Activated CD8-positive, alpha-beta memory T cell treated with anti-CD3 and anti-CD28 coated beads, Interleukin-2, amount 10 ng/mL, durations not matched to agents 7 days and 5 days (primary cell): ENCODE measurements at places on chromosomes 1 and 21.
A peak's percentile ranks its signal among the peaks of the same experiment; 100 is the strongest.

DNA sequence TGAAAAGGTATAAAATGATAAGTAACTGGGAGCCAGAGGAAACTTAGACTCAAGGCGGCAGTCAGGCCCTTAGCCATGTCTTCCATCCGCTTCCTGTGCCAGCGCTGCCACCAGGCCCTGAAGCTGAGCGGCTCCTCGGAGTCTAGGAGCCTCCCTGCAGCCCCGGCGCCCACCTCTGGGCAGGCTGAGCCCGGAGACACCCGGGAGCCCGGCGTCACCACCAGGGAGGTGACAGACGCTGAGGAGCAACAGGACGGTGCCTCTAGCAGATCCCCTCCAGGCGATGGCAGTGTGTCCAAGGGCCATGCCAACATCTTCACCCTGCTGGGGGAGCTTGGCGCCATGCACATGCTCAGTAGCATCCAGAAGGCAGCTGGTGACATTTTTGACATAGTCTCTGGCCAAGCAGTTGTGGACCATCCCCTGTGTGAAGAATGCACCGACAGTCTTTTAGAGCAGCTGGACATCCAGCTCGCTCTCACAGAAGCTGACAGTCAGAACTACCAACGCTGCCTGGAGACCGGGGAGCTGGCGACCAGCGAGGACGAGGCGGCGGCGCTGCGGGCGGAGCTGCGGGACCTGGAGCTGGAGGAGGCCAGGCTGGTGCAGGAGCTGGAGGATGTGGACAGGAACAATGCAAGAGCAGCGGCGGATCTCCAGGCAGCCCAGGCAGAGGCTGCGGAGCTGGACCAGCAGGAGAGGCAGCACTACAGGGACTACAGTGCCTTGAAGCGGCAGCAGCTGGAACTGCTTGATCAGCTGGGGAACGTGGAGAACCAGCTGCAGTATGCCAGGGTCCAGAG lies at the start of gene BECN2:
TSS of gene BECN2 (plus strand) at position 76 of the 803 bp plus-strand sequence. CDS start at position 76, 0 bp downstream.
- no peaks in the 10 kb centered on the region for H3K4me1 ChIP-seq
- no peak within 1 kb of the TSS for H3K4me3 ChIP-seq
- H3K27me3 ChIP-seq: no peaks in the 10 kb centered on the region

GRCh38 chr1:235952950-235953615 lies 86.4 kb upstream of the LYST start:
- DNase-seq: peak; percentile 48
- H3K4me1 ChIP-seq: peaks cover 38% of the 10 kb centered on the region
- H3K4me3 ChIP-seq: no peak overlapping the region
- H3K27me3 ChIP-seq: peaks cover 19% of the 10 kb centered on the region
- peaks cover 2% of the 10 kb centered on the region for H3K36me3 ChIP-seq

DNA sequence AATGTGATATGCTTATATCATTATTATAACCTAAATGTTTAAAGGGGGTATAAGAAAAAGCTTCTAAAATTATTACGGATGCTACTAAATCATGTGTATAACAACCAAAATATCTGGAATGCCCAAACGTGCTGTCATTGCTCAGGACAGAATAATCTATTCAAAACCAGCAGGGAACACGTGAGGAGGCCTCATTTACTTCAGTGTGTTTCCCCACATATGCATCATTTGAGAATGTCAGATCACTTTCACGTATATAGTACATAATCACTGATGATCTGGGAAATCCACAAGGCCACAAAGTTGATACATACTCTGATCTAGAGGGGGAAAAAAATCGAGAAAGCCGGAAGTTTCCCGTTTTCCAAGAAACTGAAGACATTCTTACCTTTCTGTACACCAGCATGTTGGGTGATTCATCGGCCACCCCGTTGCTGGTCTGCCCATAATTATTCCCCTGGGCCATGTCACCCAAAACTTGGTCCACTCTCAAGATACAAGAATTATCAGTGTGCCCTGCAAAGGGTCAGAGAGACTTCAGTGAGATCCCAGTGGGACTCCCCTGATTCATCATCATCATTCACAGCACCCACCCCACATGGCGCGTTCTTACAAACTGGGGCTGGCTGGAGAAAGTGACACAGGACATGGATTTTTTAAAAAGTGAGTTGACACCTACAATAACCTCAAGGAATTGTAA lies 1.5 kb downstream of the RGS7 start:
- H3K36me3 ChIP-seq: no peaks in the 10 kb centered on the region
- H3K27me3 ChIP-seq: peaks cover 31% of the 10 kb centered on the region
- H3K4me1 ChIP-seq: peaks cover 2% of the 10 kb centered on the region
- no peak overlapping the region for H3K4me3 ChIP-seq
- H3K27ac ChIP-seq: no peak overlapping the region

GRCh38 chr1:3029481-3029961 lies 8.3 kb downstream of the ACTRT2 start:
- no peak overlapping the region for H3K27ac ChIP-seq
- H3K4me3 ChIP-seq: no peak overlapping the region
- H3K27me3 ChIP-seq: no peaks in the 10 kb centered on the region
- peaks cover 5% of the 10 kb centered on the region for H3K4me1 ChIP-seq
- no peak for DNase-seq
- H3K36me3 ChIP-seq: no peaks in the 10 kb centered on the region

GRCh38 chr1:211781260-211781659 lies 49.3 kb downstream of the LPGAT1 start:
- DNase-seq: no peak
- no peaks in the 10 kb centered on the region for H3K27me3 ChIP-seq
- peaks cover 5% of the 10 kb centered on the region for H3K36me3 ChIP-seq
- no peak overlapping the region for H3K4me3 ChIP-seq
- H3K27ac ChIP-seq: no peak overlapping the region

DNA sequence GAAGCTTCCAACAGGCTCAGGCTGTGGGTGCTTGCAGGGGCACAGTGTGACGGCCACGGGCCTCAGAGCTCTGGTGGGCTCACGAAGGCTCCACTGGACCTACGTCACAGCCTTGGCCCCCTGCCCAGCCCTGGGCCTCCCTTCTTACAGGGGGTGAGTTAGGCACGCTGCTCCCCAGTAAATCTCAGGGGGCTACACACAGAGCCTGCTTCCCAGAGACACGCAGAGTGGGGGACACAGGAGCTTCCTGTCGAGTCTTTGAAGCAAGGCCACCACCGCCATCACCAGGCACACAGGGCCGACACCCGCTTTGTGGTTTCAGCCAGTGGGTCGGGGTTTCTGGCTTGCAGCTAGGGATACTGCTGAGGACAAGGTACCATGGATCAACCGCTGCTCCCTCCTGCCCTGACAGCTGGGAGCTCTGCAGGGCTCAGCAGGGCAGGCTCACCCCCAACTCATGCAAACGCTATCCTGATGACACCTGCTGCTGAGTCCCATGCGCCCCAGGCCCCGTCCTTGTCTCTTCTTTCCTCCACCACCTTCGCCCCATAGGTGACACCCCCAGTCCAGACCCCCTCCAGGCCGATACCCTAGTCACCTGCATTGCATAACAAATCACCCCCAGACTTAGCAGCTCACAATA lies 5.5 kb upstream of the CFAP410 start:
- DNase-seq: no peak
- peaks cover 26% of the 10 kb centered on the region for H3K27me3 ChIP-seq

DNA sequence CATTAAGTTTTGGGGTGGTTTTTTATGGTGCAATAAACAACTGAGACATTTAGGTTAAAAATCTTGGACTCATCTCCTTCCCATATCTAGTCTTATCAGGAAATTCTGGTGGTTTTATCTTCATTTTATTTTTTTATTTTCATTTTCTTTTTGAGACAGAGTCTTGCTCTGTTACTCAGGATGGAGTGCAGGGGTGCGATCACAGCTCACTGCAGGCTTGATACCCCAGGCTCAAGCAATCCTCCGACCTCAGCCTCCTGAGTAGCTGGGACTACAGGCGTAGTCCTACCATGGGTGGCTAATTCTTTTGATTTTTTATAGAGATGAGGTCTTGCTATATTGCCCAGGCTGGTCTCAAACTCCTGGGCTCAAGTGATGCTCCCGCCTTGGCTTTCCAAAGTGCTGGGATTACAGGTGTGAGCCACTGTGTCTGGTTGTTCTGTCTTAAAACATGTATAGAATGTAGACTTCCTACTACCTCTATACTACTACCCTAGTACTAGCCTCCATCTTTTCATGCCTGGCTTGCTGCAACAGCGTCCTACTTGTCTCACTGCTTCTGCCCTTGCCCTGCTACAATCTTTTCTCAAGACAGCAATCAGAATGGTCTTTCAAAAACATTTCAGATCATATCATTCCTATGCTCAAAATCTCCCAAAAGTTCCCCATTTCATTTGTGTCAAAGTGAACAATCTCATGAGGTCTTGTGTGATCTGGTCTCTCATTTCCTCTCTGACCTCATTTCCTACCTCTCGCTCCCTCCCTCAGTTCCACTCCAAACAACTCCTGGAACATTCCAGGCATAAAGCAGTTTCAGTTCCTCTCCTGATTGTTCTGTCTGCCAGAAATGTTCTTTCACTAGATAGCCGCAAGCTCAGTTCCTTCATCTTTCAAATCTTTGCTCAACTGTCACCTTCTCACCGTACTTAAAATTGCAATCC lies 5.9 kb upstream of the FCGR2A start:
- no peak for DNase-seq
- no peak overlapping the region for H3K4me3 ChIP-seq
- peaks cover 44% of the 10 kb centered on the region for H3K27me3 ChIP-seq
- H3K36me3 ChIP-seq: no peaks in the 10 kb centered on the region

GRCh38 chr1:237562242-237562823 lies 328.4 kb downstream of the ZP4 start:
- H3K27ac ChIP-seq: no peak overlapping the region
- H3K27me3 ChIP-seq: peaks cover 15% of the 10 kb centered on the region
- no peaks in the 10 kb centered on the region for H3K36me3 ChIP-seq
- H3K4me3 ChIP-seq: no peak overlapping the region
- H3K4me1 ChIP-seq: no peaks in the 10 kb centered on the region
- no peak for DNase-seq

GRCh38 chr21:28496517-28496916 lies 496.2 kb downstream of the LTN1 start:
- no peak for DNase-seq
- H3K27ac ChIP-seq: no peak overlapping the region
- H3K4me1 ChIP-seq: no peaks in the 10 kb centered on the region
- H3K36me3 ChIP-seq: no peaks in the 10 kb centered on the region
- peaks cover 5% of the 10 kb centered on the region for H3K27me3 ChIP-seq

GRCh38 chr21:39599191-39599970 lies 13.4 kb upstream of the B3GALT5 start:
- H3K36me3 ChIP-seq: no peaks in the 10 kb centered on the region
- no peak for DNase-seq
- no peaks in the 10 kb centered on the region for H3K27me3 ChIP-seq

GRCh38 chr1:25712299-25712970 lies 87.6 kb upstream of the SELENON start:
- no peaks in the 10 kb centered on the region for H3K36me3 ChIP-seq
- H3K27ac ChIP-seq: no peak overlapping the region
- peaks cover 19% of the 10 kb centered on the region for H3K4me1 ChIP-seq
- no peak overlapping the region for H3K4me3 ChIP-seq

GRCh38 chr1:197394831-197395608 lies 127.0 kb downstream of the CRB1 start:
- no peaks in the 10 kb centered on the region for H3K36me3 ChIP-seq
- peaks cover 10% of the 10 kb centered on the region for H3K4me1 ChIP-seq
- no peak overlapping the region for H3K27ac ChIP-seq
- H3K4me3 ChIP-seq: no peak overlapping the region

GRCh38 chr1:64471218-64472039 lies 1.5 kb downstream of the CACHD1 start:
- peaks cover 10% of the 10 kb centered on the region for H3K4me1 ChIP-seq
- no peak for DNase-seq
- H3K36me3 ChIP-seq: no peaks in the 10 kb centered on the region
- H3K4me3 ChIP-seq: peak overlapping the region; percentile 60
- no peak overlapping the region for H3K27ac ChIP-seq

- H3K4me3 ChIP-seq: no peak overlapping the region
- H3K36me3 ChIP-seq: no peaks in the 10 kb centered on the region
- H3K4me1 ChIP-seq: no peaks in the 10 kb centered on the region
- peaks cover 7% of the 10 kb centered on the region for H3K27me3 ChIP-seq
- no peak overlapping the region for H3K27ac ChIP-seq
These were observed 115.0 kb downstream of the UBE2U start for GRCh38 chr1:64318428-64318827.

DNA sequence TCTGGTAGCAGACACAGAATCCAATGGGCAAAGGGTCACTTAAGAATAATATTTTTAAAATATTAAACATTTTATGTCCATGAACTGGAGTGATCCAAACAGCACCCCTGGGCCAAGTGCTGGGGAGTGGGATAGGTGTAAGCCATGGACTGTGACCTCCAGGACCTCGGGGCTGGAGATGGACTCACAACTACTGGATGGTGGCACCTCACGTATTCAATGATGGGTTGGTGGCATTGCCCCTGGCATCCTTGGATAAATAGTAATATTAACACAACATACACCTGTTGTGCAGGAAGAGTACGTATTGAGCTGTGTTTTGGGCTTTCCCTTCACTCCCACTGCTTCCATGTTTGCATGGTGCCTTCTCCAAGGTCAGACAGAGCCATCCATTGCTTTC lies 39.3 kb upstream of the TENT5C start:
- H3K27ac ChIP-seq: no peak overlapping the region
- H3K4me3 ChIP-seq: no peak overlapping the region
- no peaks in the 10 kb centered on the region for H3K36me3 ChIP-seq
- DNase-seq: no peak

- no peaks in the 10 kb centered on the region for H3K36me3 ChIP-seq
- DNase-seq: no peak
- H3K4me1 ChIP-seq: peaks cover 10% of the 10 kb centered on the region
- no peak overlapping the region for H3K27ac ChIP-seq
These were observed 1.6 kb downstream of the GJC2 start for GRCh38 chr1:228151180-228151925.

- DNase-seq: no peak
- no peaks in the 10 kb centered on the region for H3K27me3 ChIP-seq
- peak overlapping the region; percentile 13 for H3K27ac ChIP-seq
- peaks cover 18% of the 10 kb centered on the region for H3K36me3 ChIP-seq
- H3K4me1 ChIP-seq: peaks cover 17% of the 10 kb centered on the region
These were observed 42.3 kb downstream of the AZIN2 start for GRCh38 chr1:33123266-33123665.

- H3K36me3 ChIP-seq: no peaks in the 10 kb centered on the region
- peak overlapping the region; percentile 15 for H3K27ac ChIP-seq
- peaks cover 17% of the 10 kb centered on the region for H3K4me1 ChIP-seq
- peak; percentile 87 for DNase-seq
These were observed 117.8 kb downstream of the HHAT start for GRCh38 chr1:210446479-210446878.

GRCh38 chr1:34066166-34066565 lies 98.9 kb downstream of the CSMD2 start:
- no peaks in the 10 kb centered on the region for H3K36me3 ChIP-seq
- H3K27ac ChIP-seq: no peak overlapping the region
- H3K4me3 ChIP-seq: no peak overlapping the region
- no peaks in the 10 kb centered on the region for H3K4me1 ChIP-seq
